Activated T-cell treated with anti-CD3 and anti-CD28 coated beads for 4 hours (primary cell): ENCODE measurements at places on chromosomes 11 and 22.
A peak's percentile ranks its signal among the peaks of the same experiment; 100 is the strongest.

- no peak for DNase-seq
Measured at GRCh38 chr11:62548545-62549335, 2.1 kb upstream of the AHNAK start.

DNA sequence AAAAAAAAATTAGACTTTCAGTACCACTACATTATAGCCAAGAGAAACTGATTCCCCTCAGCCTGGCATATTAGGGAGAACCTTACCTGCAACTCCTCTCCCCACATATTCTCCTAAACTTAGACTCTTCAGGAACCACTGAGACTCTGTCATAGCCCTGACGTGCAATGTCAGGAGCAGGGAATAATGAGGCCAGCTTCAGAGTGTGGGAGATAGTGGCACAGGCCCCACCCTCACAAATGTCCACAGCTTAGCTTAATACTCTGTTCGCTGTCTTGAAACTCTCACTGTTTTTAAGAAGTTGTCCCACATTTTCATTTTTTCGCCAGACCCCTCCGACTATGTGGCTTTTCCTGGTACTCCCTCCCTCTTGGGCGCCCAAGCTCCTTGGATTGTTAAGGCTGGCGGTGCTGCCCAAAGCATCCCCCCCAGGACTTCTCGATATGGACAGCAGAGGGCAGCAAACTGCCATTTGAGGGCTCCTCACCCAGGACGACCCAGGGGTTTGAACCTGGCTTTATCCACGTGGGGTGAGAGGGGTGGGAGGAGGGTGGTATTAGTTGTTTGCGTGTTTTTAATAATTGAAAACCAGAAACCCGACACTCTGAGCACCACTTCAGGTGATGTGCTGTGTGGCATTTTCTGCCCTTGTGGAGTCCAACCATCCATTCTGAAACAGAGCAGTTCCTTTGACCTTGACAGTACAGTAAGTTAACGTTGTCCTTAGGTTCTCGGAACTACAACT is 45.2 kb upstream of the RASSF10 start:
- DNase-seq = peak; percentile 44

- DNase-seq = no peak
Measured at GRCh38 chr11:63851364-63851763, 12.5 kb downstream of the MARK2 start.

GRCh38 chr11:94678236-94678635 is 89.9 kb upstream of the AMOTL1 start:
- no peak for DNase-seq

DNA sequence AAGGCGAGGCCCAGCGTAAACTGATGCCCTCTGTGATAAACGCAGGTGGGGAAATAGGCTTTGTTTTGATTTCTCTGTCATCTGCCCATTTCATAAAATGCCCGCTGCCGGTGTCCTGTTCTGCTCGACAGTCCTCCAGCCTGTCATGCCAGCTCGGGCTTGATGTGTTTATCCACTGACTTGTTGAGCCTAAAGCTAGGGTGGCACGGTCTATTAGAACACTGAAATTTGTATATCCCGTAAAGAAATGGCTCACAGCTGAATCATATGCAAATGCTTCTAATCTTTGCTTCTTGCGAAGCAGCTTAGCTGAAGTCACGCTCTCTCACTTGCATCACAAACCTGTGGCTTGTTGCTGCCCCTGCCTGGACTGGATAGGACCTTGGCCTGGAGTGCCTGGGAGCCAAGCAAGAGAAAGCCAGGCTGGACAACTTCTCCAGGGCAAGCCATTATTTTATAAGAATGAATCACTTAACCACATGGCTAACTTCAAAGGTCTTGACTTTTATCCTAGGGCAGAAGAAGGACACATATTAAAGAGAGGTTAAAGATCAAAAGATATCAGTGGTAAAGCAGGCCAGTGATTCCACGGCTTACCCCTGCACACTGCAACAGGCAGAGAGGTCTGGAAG is 33.1 kb downstream of the EHF start:
- DNase-seq = no peak

- no peak for DNase-seq
Measured at GRCh38 chr22:46985507-46985882, 223.0 kb downstream of the TBC1D22A start.

GRCh38 chr11:117582433-117582832 is 214.6 kb downstream of the DSCAML1 start:
- DNase-seq = no peak

GRCh38 chr11:77402218-77402556 is 71.7 kb downstream of the PAK1 start:
- no peak for DNase-seq

DNA sequence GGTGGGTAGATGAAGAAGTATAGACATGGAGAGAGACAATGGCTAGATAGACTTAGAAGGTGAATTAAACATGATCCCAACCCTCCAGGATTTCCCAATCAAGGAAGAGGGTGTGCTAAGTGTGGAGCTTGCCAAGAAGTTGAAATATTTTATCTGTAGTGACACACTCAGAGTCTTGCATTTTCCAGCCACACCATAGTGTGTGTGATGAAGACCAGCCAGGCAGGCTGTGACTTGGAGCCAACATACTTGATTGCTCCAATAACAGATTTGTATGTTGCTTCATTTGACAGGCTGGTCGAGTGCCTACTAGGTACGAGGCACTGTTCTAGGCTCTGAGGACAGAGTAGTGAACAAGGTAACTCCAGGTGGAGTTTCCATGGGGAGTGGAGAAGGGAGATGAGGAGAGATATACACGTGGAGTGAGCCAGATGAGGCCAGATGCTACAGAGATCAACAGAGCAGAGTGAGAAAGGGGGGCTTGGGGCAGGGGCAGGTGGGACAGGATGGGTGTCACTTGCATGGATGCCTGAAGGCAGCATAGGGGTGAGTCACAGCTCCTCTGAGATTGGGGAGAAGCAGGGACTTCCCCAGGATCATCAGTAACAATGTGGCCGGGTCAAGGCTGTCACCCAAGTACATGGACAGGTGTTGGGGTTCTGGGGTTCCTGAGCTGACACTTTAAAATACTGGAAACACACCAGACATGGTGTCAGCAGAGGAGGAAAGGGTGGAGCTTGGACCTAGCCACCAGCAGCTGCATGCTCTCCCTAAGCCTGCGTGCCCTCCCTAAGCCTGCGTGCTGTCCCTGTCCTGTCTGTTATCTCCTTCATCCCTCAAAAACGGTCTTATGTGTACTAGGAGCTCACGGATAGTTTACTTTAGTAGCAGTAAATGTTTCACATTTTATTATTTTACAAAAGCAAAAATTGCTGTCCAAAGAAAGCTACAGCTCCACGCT is 23.6 kb downstream of the PDGFB start:
- DNase-seq = no peak

- no peak for DNase-seq
Measured at GRCh38 chr22:40965936-40966725, 15.0 kb downstream of the RBX1 start.

GRCh38 chr11:899724-900123 is 10.9 kb downstream of the CHID1 start:
- DNase-seq = no peak
